ENCODE measurements at places on chromosomes 6 and 20.

- DNase-seq: peak; percentile 69
These were observed 77.9 kb upstream of the RALY start for GRCh38 chr20:33915726-33916331.

- DNase-seq: no peak
These were observed 934.4 kb downstream of the KIF16B start for GRCh38 chr20:15638816-15639215.

DNA sequence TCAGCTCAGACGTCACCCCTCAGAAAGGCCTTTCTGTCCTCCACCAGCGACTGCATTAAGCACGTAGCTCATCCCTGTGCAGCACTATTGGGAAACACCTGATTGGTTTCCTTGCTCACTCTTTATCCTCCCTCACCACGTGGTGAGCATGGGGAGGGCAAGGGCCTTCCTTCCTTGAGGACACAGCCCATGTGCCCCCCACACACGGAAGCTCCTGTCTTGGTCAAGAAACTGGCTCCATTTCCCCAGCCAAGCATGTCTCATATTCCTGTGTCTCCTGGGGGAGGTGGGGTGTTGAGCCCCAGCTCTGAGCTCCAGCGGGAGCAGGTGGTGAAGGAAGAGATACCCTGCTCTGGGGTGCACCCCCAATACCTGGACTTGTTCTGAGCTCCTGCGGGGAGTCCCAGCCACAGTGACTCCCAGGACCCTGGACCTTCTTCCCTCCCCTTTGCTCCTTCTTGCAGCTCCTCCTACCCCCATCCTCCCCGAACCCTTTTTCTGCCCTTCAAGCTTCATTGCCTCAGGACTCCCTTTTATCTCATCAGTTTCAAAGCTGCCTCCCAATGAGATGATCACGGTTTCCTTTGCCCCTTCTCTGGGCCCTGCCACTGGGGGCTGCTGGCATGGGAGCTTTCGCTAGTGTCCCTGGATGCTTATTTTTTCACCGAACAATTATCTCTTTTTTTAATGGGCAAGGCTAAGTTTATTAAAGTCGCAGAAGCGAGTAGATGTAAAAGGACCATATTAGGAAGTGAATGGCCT lies 230.1 kb downstream of the TFAP2C start:
- DNase-seq: no peak

- no peak for DNase-seq
These were observed 2.9 kb downstream of the KIF25 start for GRCh38 chr6:168000198-168001028.

GRCh38 chr6:27213544-27214125 lies 33.9 kb upstream of the PRSS16 start:
- no peak for DNase-seq

GRCh38 chr6:96237638-96238347 lies 222.0 kb downstream of the FUT9 start:
- DNase-seq: no peak

DNA sequence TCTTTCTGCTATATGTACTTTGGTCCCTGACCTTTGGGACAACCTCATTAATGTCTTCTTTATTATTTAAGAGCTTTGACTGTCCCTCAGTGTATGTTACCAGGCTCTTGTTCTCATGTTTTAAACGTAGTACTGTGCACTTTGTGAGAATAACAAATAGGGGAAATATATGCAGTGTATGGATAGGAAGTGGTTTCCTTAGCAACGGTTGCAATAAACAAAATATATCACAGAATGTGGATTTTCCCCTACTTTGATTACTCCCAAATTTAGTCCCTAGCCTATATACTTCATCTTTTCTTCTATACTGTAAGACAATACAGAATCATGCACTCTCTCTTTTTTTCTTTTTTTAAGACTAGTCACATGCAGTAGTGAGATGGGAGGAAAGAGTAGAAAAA lies 123.8 kb upstream of the AKIRIN2 start:
- peak; percentile 44 for DNase-seq

DNA sequence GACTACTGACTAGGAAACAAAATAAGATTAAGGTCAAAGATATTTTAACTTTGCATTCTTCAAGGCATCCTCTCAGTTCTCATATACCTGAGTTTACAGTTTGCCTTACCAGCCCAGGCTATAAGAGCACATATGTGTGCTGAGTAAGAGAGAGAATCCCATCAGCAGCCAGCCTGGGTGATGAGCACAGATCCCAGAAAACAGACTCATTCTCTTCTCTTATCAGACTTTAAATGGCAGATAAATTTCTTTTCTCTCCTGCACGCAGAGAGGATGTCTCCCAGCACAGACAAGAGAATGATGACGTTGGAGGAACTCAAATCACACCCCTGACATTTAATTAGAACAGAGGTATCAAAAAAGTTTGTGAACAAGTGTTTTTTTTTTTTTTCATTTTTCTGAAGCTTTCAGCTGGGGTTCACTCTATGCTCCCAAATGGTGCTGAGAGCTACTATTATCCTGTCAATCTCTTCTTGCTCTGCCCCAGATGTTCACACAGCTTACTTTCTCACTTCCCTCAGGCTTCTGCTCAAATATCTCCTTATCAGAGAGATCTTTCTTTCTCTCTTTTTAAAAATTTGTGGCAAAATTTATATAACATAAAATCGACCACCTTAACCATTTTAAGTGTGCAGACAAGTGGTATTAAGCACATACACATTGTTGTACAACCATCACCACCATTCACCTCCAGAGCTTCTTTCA lies 22.4 kb upstream of the HACE1 start:
- no peak for DNase-seq

DNA sequence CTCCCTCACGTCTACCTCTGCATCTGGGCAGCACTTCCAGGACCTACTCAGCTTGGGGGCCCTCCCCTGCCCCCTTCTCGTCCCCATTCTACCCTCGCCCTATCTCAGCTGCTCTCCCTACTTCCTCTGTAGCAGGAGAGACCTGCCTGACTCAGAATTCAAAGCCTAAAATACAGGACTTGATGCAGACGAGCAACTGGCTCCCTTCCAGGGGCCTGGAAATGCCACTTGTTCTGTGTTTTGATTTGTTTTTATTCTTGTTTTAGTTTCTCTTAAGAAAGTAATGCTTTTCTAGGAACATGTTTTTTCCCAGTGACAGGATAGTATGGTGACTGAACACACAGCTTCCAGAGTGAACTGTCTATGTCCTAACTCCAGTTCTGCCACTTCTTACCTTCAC lies 320.4 kb upstream of the CDH4 start:
- DNase-seq: no peak

GRCh38 chr6:125511809-125512396 lies 210.1 kb upstream of the HDDC2 start:
- DNase-seq: no peak

GRCh38 chr6:118771253-118771652 lies 119.9 kb upstream of the CEP85L start:
- no peak for DNase-seq

- DNase-seq: no peak
These were observed 34.5 kb downstream of the NUDT3 start for GRCh38 chr6:34357937-34358336.

DNA sequence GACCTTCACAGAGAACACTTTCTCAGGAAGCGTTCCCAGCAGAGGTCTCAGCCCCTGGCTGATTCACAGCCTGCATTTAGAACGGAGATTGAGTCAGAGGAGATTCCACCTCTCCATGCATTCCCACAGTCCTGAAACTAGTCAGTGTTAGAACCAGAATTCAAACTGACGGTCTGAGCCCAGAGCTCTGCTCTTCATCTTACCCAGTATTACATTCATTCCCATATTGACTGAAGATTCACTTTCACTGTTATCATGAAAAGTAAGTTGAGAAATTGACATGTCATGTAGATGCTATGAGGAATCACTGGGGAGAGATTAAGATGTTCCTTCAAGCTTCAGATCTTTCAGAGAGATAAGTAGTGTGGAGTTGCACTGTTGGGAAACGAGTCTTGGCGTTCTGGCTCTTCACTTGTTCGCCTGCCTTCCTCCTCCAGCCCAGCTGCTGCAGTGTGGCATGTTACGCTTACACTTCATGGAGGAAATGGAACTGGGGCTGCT lies 28.3 kb downstream of the MAS1 start:
- DNase-seq: no peak

- DNase-seq: no peak
These were observed 3.5 kb upstream of the PRIM2 start for GRCh38 chr6:57313711-57314471.

DNA sequence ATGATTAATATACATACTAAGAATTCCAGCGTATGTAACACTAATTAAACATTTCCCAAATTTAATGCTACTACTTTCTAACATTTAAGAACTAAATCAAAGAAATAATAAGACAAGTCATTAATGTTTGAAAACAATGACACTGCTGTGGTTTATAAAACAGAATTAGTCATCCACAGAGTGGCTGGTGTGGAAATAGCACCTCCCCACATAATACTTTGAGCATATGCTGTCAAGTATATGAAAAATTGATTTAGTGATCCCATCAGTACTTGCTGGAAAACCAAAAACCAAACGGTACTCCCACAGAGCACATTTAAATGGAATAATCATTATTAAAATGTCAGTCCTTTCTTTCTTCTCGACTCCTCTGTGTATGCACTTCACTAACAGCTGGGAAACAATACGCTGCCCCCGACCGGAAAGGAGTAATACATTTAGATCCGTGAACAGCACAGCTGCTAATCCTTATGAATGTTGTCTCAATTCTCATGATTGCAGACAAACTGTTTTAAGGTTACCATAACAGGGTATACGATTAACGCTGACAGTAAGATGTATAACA lies 78.4 kb downstream of the PREP start:
- no peak for DNase-seq

GRCh38 chr6:54216336-54216735 lies 91.9 kb upstream of the TINAG start:
- no peak for DNase-seq

GRCh38 chr6:99434702-99435530 lies 9.8 kb upstream of the PNISR start:
- DNase-seq: peak; percentile 21

GRCh38 chr6:114713690-114714089 lies 370.9 kb upstream of the HS3ST5 start:
- no peak for DNase-seq

GRCh38 chr20:47711046-47711752 lies 74.1 kb downstream of the SULF2 start:
- no peak for DNase-seq

GRCh38 chr20:41453010-41453950 lies 86.7 kb upstream of the EMILIN3 start:
- no peak for DNase-seq

- DNase-seq: no peak
These were observed 2.7 kb downstream of the OLIG3 start for GRCh38 chr6:137491478-137491877.

GRCh38 chr20:50586531-50587232 lies 76.5 kb downstream of the PTPN1 start:
- DNase-seq: no peak

DNA sequence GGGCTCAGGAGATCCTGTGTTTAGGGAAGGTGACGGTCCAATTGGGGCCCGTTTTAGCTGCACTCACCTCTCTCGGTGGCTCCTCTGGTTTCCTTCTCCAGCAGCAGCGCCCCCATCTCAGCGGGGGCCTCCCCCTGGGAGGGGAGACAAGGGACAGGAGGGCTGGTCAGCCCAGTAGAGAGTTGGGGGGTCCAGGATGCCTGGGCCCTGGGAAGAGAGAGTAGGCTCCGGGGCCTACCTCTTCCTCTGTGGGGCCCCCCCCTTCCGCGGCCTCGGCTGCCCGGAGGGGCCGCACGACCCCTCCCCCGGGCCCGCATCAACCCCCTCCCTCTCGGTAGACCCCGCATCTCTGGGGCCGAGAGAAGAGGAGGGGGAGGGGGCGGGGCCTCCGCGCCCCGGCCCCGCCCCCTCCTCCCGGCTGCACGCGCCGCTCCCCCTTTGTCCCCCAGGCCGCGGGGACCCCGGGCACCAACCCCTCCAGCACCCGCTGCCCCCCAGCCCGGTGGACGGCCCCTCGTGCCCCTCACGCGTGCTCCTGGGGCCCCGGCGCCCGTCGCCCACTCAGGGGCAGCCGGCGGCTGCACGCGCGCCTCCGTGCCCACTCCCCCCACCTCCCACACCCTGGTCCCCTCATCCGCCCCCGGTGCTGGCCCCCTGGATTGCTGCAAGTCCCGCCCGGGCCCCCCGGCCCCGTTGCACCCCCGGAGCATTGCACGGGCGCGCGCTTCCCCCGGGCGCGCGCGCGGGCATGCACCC lies 464 bp downstream of the EHMT2 start:
- DNase-seq: no peak

GRCh38 chr20:58596750-58597248 lies 54.3 kb upstream of the STX16 start:
- no peak for DNase-seq

DNA sequence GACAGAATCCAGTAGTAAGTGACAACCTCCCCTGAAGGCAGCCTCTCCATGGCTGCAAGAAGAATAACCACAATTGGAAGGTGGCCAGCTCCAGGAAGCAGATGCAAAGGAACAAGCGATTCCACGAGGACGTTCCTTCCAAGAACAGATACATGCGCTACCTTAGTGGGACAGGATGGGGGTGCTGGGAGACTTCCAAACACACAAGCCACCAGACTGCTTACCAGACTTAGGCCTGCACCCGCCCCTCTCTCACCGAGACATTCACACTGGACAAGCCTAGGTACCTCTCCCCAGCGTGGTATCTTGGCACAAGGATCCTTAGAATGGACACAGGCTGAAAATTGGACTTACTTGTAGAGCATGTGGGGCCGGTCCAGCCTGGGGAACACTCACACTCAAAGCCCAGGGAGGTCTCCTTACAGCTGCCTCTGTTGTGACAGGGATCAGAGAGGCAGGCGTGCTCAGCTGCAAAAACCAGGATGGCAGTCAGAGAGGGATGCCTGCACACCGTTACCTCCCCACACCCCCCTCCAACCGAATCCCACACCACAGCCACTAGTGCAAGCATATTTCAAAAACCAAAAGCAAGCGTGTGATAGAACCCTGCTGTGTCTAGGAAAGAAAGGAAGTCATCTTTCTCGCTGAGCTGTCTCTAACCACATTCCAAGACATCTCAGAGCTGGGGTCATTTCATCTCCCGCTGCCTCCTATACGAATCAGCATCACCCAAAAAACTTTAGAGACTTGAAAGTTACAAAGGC lies 22.4 kb downstream of the JAG1 start:
- DNase-seq: no peak

DNA sequence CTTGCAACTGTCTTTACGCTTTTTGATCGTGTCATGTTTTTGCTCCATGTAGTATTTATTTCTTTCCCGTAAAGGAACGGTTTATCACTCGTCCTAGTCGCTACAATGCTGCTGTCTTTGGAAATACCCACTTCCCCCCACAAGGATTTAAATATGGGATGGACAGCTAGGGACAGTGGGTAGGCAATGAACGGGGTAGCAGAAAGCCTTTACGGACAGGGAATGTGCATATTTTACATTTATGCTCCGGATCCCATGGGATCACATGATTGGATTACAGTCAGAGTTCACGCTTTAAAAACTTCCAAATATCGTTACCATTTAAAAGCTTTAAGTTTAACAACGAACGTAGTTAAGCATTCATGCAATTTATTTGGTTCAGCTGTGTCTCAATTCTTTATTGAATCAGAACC lies 1.2 kb downstream of the HIVEP1 start:
- no peak for DNase-seq

- no peak for DNase-seq
These were observed 95.7 kb downstream of the FILIP1 start for GRCh38 chr6:75397656-75398465.

- peak; percentile 31 for DNase-seq
These were observed 8.8 kb downstream of the SLC26A8 start for GRCh38 chr6:36015666-36016065.
